Subcutaneous preadipocyte (primary cell): ENCODE measurements at places on chromosomes 11 and 22. TPM values are rescaled to one million over a fixed set of nuclear protein-coding genes. Genes with fewer than 3 reads are reported as not detected.

Gene GAB4
- not detected in 2 replicates for total RNA-seq

Gene OR51B5
- not detected in 2 replicates for total RNA-seq

Gene APOBEC3G
- total RNA-seq = 10.4 and 15.1 TPM in 2 replicates

Gene OR5D14
- not detected in 2 replicates for total RNA-seq

Gene FTH1
- total RNA-seq = 467 and 961 TPM in 2 replicates

Gene OR10D3
- not detected in 2 replicates for total RNA-seq

Gene INS
- not detected in 2 replicates for total RNA-seq

Gene P2RX6
- total RNA-seq = under 0.01 and 0.20 TPM in 2 replicates

Gene CRYBB1
- not detected in 2 replicates for total RNA-seq

Gene DMC1
- total RNA-seq = 12.1 and 17.0 TPM in 2 replicates

Gene LINC01488
- not detected in 2 replicates for total RNA-seq

Gene LRRC56
- total RNA-seq = 0.20 and 0.37 TPM in 2 replicates

Gene VSIG2
- not detected in 2 replicates for total RNA-seq

Gene CDCA5
- 12.5 and 18.6 TPM in 2 replicates for total RNA-seq

Gene LDHAL6A
- total RNA-seq = not detected in 2 replicates
